NCI-H1105 (cell line): ENCODE measurements at places on chromosomes 3 and 15.

DNA sequence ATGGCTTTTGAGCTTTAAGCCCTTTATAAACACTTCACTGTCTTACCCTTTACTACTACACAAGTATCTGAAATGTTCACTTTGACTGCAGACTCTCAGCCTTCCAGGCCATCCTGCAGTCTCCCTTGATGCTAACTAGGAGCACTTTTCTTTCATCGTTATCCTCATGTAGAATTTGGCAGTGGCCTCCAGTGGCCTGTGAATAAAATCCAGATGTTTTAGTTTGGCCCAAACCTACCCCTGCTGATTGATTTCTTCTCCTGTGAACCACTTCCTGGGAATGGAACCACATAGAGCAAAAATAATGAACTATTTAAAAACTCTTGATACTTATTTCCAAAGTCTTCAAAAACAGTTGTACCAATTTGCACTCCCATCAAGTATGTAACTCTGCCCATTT lies 271.9 kb downstream of the FEZF2 start:
- no peak for DNase-seq

DNA sequence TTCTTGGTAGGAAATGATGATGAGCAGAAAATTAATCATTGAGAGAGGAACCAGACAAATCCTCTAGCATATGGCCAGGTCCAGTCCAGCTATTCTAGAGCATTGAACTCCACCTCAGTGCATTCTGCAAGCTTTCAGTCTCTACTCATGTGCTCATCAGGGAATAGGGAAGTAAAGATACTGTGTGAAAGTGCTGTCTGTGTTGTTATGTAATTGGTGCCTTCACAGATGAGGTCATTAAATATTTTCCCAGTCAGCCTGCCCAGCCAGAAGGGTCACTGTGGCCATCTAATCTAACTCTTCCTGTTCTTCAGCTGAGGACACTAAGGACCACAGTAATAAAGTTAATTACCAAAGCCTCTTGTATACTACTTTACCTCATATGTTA lies 28.2 kb downstream of the C3orf62 start:
- no peak for DNase-seq

GRCh38 chr3:126316031-126316461 lies 41.2 kb downstream of the KLF15 start:
- DNase-seq: no peak

DNA sequence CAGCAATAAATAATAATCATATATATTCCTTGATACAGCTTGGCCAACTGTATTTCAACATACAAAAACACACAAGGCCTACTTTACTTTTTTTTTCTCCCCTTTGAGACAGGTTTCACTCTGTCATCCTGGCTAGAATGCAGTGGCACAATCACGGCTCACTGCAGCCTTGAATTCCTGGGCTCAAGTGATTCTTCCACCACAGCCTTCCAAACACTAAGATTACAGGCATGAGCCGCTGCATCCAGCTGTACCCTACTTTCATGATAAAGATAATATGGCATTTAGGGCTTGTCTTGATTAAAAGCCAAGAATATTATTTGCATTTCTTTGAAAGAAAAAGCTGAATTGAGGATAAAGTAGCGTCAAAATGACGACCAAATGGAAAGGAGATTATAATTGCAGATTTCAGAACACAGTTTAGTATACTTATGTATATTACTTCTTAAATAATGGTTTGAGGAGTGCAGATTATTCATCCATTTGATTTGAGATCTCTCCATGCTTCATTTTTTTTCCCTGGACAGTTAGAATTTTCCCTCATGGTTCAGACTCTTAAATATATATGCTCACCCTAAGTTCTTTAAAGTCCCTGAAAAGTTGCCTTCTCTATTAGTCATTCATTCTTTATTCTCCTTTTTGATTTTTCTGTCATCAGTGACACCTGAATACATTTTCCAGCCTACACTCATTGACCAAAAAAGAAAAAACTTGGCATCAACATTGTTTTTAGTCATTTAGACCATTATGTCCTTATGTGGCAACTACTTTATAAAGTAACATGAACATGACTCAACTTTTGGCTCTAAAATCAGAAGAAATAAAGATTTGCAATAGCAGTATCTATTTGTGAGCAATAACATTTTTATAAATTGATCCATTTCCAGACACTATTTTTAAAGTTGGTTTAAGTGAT lies 48.5 kb upstream of the MLF1 start:
- DNase-seq: no peak

DNA sequence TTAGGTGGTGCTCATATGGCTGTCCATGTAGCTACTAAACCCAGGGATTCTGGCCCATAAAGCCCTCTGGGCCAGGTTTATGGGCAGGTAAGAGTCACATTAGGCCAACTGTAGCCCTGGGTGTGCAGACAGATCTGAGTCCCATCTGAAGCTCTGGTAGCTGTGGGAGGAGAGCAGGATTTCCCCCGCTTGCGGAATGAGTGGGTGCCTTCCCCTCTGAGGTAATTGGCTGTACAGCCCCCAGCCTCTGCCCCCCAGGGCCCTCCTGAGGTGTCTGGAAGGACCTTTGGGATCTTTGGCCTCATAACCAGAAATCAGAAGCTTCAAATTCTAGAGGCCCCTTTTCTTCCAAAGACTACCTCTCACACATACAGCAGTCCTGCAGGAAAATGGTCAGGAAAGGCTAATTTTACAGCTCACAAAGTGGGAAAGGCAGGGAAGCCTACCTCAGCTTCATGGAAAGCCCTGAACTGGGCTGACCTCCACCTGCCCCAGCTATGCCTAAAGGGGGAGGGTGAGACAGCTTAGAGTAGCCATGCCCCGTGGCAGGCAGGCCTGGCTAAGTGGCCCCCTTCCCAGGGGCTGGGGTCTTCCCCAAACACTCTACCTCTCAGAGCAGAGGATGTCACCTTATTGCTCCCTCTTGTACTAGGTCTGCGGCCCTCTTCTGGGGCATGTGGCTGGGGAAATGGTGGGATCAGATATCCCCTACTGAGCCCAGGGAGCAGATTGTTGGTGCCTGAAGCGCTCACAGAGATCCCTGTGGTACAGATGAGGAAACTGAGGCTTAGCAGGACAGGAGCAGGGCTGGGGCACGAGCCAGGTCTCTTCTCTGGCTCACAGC lies 16.8 kb downstream of the HEMK1 start:
- no peak for DNase-seq

DNA sequence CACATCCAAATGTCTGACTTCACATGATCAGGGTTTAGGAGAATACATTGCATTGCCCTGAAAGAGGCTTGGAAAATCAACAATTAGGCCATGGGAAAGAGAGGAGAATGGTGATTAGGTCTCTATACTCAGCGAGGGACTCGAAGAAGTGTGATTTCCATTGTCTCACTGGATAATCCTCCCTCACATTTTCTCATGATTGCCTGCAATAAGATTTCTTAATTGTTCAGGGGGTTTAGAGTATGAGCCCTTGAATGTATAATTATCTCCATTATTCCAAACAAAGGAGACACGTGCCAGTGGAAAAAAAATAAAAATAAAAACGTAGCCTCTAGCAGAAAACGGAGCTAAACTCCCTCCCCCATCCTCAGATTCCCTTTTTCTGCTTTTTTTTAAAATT lies 173.2 kb downstream of the TPRG1 start:
- DNase-seq: peak; percentile 73

DNA sequence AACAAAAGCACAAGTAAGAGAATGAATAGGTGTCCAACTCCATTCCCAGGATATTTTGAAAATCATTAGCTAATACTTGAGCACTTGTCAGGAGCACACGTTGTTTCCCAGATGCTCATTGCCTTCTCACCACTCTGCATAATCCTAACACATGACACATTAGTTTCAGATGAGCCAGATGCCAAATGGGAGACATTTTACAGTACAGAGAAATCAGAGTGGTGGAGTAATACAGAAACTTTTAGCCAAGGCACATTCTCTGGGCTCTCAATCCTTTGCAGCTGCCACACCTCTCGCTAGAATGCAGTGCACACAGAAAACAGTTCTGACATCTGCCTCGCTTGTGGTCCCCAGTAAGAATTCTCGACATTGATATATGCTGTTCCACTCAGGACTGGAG lies 76.6 kb downstream of the P3H2 start:
- no peak for DNase-seq

DNA sequence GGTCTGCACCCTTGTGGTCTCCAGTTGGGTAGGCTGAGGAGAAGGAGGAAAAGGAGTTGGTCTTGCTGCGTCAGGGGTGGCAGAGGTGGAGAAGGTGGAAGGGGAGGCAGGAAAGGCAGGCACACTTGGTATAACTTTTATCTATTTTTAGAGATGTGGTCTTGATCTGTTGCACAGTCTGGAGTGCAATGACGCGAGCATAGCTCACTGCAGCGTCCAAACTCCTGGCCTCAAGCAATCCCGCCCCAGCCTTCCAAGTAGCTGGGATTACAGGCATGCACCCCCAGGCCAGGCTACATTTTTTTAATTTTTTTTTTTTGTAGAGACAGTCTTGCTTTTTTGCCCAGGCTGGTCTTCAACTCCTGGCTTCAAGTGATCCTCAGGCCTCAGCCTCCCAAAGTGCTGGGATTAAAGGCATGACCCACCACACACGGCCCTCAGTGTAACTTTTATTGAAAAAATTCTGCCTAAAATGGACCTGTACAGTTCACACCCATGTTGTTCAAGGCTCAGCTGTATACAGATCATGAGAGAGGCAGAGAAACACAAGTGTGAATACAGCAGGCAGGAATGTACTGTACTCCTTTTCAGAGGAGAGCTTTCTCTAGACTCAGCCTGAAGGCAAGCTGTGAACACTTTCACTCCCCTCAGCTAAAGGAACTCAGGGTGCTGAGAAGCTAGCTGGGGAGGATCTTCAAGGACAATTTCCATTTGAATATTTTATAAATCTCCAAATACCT lies 2.1 kb upstream of the RHOV start:
- no peak for DNase-seq

DNA sequence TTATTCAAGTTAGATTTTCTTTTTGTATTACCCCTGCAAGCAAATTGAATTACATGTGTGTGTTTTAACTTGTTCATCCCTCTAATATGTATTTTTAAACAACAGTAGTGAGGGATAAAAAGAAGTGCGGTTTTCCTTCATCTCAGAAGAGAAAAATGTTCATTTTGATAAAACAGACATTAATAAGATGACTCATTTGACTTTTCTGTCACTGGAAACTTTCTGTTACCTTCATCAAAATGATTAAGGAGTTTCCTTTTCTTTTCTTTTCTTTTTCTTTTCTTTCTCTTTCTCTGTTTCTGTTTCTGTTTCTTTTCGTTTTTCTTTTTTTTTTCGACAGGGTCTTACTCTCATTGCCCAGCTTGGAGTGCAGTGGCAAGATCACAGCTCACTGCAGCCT lies 53.0 kb downstream of the ECT2 start:
- no peak for DNase-seq

GRCh38 chr3:189288348-189289235 lies 116.8 kb downstream of the TPRG1 start:
- no peak for DNase-seq

DNA sequence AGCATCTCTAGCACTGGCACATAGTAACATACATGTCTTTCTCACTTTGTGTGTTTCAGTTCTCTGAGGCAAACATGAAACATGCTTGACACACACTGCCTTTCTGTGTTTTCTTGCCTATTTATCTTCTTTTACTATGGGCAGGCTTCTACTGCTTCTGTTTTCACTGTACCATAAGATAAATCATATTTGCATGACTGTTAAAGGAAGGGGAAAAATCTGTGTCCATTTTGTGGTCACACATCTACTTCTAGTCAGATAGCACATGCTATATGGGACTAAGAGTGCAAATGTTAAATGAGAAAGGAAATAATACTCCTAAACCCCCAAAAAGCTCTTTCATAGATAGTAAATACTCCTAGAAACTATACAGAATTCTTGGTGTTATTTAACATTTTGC lies 386.4 kb downstream of the ZBTB20 start:
- DNase-seq: no peak

DNA sequence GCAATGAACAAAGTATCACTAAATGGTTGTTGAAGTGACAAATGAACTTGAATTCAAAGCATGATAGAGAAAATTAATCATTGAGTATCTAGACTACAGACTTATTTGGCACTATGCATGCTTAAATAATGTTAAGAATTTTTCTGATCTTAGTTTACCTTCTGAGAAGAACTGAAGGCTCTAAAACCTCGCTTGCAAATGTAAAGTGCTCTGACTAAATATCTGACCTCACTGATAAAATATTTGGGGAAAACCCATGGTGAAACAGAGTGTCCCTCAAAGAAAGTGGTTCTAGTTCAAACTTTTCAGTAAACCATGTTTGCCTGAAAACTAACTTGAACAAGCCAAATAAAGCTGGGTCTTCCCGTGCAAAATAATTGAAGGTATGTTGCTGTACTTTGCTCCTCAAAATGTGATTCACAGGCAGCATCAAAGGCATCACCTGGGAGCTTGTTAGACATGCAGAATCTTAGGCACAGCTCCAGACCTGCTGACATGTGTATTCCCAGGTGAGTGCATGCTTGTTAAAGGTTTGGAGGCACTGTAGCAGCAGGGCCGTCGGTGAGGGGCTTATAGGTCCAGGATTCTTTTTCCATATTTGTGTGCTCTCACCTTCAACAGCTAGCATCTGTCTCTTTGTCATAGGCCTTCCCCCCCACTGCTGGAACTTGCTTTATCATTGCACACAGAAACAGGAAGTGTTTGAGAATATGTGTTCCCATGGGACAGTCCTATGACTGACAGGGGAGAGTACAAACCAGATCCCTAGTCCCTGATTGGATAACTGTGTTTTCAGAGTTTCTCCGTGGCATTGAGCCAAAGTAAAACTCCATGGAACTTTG lies 524.2 kb upstream of the LMCD1 start:
- DNase-seq: no peak

GRCh38 chr3:129039271-129040038 lies 21.1 kb upstream of the GP9 start:
- peak; percentile 96 for DNase-seq

DNA sequence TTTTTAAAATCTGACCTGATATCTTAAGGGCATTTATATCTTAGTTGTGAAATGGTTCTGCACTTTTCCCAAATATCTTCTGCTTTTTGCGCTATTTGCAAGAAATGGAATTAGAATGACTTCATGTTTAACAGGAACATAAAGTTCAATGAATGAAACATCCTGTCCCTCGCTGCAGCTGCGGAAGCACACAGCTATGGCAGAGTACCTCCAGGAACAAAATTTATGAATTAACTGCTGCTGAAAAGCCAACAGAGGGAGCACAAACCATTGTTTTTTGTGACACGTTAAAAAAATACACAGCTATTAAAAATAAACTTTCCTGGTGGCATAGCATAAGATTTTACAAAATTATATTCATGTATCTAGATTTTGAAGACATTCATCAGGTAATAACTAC lies 404.4 kb upstream of the MDFIC2 start:
- DNase-seq: no peak
